ENCODE measurements at places on chromosomes 11 and 22.

- DNase-seq, result no peak
Observed at GRCh38 chr22:33427461-33427860, 369.3 kb upstream of the SYN3 start.

DNA sequence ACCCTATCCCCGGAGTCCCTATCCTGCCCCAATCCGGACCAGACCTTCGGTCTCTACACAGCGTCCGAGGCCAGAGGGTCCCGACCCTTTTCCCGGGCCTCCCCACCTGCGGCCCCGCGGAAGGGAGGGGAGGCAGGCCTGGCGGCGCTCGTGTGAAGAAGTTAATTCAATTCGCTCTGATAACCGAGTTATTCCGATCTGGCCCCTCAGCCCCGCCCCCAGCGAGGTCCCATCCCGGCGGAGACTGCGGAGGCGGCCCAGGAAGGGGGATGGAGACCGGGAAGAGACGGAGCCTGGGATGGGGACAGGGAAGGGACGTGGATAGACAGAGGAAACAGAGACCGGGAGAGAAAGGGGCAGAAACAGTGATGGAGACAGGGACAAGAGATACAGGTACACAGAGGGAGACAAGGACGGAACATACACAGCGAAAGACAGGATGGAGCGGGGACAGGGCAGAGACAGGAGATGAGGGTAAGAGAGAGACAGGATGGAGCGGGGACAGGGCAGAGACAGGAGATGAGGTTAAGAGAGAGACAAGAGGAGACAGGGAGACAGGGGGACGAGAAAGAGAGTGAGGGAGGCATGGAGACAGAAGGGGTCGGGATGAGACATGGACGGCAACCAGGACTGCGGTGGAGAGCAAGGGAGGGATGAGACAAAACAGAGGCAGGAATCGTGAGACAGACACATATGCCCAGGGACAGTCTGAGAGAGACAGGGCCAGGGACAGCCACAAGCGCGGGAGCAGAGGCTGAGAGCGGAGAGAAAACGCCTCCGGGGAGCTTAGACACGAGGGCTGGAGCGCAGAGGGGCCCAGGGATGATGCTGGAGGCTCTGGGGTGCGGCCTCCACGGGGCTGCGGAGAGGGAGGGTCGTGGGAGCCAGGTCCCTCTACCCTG, 636 bp upstream of the PHOX2A start:
- DNase-seq, result no peak

DNA sequence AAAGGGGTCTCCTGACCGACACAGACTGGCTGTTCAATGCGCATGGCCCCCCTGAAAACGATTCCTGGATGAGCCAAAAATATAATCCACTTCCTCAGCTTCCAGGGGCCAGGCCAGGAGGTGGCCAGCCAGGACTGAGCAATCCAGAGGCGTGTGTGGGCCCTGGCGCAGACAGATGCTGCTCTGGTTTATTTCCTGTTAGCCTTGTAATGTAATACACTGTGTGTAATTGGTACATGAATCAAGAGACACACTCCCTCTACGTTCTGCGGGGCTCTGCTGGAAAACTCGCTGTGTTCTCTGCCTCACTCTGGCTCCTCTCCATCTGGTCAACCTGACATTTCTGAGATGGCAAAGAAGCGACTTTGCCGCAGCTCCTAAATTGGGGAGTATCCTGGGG, 26.3 kb upstream of the ISX start:
- DNase-seq, result no peak

DNA sequence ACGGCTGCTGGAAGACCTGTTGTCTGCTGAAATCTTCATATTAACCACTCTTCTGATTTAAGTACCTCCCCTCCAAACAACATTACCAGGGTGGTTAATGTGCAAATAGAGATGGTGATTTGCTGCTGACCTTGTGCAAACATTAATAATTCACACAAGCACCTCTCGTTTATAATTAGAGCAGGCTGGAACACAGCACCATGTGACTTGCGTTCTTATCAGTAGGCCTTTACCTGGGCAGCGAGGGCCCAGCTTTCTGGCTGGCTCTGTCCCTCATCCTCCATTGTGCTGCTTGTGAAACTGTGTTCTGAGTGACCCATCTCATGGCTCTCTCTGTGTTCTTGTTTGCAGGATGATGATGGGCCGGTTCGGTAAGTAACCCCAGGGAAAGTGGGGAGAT, 41.0 kb upstream of the PARVG start:
- no peak for DNase-seq

GRCh38 chr11:64734811-64735724, 8.9 kb downstream of the RASGRP2 start:
- DNase-seq, result no peak

DNA sequence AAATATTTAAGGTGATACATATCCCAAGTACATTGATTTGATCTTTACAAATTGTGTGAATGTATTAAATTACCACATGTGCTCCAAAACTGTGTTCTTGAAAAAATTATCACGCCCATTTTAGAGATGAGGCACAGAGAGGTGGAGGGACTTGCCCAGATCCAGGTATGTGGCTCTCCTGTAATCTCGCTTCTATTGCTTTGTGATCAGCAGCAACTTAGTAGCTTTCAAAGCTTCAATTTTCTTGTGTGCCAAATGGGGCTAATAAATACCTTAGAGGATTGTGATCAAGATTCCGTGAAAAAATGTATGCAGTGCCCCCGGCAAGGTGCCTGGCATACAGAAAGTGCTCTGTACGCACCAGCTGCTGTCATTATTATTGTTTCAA, 18.0 kb downstream of the PTPRJ start:
- DNase-seq, result no peak

DNA sequence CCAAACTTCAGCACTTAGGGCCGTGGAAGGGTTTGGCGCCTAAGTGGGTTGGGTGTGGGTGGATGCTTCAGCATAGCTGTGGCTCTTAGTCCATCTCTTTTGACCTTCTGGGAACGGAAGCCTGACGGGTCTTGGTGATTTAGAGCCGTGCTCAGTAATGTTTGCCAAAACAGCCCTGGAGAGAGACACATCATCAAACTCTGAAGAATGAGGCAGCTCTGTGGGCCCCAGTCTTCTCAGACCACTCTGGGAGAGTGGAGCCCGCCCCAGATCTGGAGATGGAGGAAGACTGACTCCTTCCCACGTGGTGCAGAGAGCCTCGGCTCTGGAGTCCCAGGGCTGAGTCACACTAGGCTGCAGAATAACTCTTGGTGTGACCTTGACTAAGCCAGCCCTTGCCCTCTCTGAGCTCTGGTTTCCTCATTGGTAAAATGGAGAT, 168.9 kb downstream of the C11orf91 start:
- DNase-seq, result no peak

DNA sequence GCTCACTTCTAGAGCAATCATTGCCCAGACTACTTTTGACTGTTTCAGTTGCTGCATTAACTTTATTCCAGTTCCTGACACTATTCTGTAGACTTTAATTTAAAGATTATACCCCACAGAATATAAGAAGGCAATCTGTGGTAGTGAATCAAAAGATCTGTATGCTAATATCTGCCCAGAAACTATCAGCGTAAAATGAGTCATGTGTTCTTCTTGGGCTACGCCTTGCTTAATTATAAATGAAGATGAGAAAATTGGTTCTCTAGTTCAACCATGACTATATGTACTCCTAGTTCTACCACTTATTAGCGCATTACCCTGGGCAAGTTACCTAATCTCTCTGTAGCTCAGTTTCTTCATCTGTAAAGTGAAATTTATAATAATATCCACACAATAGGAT, 128.5 kb downstream of the CWF19L2 start:
- no peak for DNase-seq

DNA sequence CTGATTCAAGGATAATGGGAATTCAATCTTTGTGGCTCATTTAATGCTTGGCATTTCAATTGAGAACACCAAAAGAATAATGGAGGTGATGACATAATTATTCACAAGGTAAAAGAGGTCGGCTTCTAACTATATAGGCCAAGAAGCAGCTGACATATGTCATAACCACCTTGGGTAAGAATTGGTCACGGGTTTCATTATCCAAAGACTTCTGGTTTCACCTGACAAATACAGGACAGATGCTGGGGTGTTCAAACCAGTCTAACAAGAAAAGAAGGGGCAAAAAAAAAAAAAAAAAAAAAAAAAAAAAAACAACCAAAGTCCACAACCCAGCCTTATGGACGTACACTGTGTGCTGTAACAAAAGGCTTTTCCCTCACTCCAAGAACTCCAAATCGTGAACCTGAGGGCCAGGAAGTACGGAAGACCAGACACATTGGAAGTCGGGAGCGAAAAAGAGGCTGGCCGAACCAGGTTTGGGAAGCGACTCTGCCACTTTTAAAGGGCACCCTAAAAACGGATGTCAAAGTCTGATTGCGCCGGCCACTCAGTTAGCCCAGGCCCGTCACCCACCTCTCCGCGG, 385 bp downstream of the HARBI1 start:
- DNase-seq, result no peak

DNA sequence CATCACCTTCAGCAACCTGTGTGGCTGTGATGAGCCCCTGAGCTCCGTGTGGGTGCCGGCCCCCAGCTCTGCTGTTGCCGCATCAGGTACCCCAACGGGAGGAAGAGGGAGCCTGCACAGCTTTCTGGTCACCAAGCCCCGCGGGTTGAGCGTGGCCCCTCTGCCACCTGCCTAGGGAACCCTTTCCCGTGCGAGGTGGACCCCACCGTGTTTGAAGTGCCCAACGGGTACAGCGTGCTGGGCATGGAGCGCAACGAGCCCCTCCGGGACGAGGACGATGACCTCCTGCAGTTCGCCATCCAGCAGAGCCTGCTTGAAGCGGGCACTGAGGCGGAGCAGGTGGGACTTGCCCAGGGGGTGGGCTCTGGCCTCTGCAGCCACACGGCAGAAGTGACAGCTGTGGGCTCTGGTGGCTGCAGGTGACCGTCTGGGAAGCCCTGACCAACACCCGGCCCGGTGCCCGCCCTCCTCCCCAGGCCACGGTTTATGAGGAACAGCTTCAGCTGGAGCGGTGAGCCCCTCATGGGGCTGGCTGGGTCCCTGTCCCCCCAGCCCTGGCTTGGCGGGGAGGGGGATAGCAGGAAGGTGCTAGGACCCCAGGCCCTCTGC, 1.9 kb upstream of the SSH3 start:
- DNase-seq, result peak; percentile 69

DNA sequence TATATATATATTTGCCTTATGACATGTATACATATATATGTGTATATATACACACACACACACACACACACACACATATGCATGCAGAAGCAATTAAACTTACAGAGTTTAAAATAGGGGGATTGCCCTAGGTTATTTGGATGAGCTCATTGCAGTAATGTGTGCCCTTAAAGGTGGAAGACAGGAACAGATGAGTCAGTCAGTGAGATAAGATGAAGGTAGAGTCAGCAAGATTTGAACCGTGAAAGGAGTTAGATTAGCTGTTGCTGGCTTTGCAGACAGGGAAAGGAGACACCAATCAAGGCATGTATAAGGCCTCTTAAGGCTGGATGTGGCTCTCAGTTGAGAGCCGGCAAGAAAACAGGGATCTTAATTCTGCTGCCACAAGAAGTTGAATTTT, 902.4 kb upstream of the RAG2 start:
- no peak for DNase-seq

DNA sequence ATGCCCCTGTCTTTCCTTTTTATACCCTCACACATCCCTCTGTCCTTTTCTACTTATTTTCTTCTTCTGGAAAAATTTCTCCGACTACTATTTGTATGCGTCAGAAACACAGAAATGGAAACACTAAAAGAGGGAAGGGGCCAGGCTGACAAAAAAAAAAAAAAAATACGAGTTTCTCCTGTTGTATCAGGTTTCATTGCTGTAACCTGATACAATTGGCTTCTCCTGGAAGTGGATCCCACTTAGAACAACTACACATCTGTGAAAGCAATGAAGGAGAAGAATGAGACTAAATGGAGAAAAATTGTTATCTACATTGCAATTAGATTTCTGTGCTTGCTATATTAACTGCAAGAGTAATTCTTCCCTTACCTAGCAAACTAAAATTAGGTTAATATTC, 393.9 kb downstream of the GUCY1A2 start:
- DNase-seq, result no peak

GRCh38 chr22:48362721-48363404, 1464.8 kb downstream of the BRD1 start:
- no peak for DNase-seq

GRCh38 chr11:94948070-94948617, 25.2 kb downstream of the CWC15 start:
- no peak for DNase-seq

DNA sequence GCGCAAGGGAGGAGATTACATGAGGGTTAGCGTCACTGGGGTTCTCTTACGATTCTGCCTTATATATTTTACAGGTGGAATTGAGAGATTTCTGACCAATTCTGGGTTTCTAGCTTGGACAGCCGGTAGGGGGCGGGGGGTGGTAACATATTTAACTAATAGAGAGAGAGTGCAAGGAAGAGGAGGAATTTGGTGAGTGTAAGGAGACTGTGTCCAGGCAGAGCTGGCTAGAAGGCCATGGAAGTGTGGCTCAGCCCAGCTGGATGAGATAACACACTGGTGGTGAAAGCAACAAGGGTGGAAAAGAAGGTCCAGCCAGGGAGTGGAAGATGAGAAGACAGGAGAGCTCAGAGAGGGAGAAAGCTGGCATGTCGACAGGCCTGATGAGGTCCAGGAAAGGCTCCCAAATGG, 56.5 kb downstream of the ST3GAL4 start:
- DNase-seq, result no peak

GRCh38 chr11:14388352-14388751, 29.4 kb upstream of the RRAS2 start:
- DNase-seq, result no peak

- no peak for DNase-seq
Observed at GRCh38 chr11:108873310-108873709, 208.4 kb downstream of the DDX10 start.

DNA sequence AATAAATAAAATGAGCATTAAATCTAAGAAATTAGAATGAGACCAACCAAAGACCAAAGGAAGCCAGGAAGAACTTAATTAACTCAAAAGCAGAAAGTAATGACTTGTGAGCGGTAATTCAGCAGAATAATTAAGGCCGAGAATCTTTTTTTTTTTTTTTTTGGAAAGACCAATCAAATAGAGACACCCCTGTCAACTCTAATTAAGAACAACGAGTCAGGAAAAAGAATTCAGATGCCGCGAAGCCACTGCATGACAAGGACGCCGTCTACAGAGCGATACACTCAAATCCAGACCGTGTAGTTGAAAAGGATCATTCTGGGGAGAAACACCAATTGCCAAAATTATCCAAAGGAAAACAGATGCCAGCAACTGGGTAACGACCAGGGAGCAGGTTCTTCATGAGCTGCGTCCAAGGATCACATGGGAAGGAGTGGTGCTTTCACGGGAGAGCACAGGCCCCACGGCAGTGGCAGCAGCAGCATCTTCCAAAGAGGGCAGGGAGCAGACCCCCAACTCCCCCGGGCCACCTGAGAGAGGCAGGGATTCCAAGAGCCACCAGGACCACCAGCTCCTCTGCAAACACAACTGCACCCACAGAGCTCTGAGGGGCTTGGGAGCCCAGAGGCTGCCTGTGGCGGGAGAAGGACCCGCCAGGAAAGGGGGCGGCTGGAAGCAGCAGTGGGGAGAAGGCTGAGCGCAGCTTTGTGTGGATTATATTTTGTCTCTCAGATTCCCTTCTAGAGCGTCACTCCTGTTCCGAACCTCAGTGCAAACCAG, 469.8 kb downstream of the BRD1 start:
- no peak for DNase-seq

All from cardiac septum (tissue), 1 donor.